ENCODE measurements at places on chromosomes 3 and 15.

DNA sequence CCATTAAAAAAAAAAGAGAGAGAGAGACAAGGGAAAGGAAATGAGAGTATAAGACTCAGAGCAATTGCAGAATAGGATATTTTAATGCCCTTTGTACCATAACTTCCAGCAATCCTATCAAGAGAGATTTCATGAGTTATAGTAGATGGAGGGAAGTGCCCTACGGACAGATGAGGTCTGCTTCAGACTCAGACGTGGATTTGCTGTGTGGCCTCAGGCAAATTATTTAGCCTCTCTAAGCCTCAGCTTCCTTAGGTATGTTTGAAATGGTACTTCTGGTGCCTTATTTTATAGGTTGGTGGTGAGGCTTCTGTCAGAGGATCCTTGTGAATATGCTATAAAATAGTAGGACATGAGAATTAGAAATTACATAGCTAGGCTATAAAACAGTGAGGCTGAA is 448.2 kb downstream of the EDEM1 start:
- DNase-seq, result no peak

DNA sequence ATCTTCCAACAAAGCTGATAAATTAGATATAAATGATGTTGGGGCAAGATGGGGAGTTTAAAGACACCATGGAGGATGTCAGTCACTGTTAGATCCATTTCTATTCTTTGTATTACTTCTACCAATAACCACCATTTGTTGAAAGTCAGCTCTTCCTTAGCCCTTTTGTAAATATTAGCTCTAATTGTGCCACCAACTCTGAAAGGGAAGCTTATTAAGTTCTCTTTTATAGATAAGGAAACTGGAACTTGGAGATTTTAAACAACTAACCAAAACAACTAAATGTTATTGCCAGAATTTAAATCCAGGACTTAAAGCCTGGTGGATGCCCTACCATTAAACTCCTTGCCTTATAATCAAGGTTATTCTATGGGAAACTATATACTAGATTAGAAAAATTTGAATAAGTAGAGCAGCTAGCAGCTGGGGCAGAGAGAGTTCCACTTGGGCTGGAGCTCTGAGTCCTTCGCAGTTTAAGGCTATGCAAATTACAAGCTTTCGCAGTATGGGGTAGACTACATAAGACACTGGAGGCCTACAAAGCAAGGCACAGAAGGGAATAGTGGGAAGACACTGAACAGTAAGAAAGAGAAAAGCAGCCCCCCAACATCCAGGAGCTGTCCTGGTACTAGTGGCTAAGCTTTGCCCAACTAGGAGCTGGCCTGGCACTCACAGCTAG is 52.6 kb downstream of the TM4SF18 start:
- DNase-seq, result no peak

- no peak for DNase-seq
These were observed 139.5 kb downstream of the MEIS2 start for GRCh38 chr15:36960947-36961227.

DNA sequence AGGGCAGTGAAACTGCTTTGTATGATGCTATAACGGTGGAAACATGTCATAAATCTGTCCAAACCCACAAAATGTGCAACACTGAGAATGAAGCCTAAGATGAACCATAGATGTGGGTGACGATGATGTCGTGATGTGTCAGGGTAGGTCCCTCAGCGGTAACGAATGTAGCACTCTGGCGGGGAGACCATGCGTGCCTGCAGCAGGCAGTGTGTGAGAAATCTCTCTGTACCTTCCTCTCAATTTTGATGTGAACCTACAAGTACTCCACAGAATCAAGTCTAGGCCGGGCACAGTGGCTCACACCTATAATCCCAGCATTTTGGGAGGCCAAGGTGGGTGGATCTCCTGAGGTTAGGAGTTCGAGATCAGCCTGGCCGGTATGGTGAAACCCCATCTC is 268.2 kb upstream of the LYSMD4 start:
- no peak for DNase-seq

DNA sequence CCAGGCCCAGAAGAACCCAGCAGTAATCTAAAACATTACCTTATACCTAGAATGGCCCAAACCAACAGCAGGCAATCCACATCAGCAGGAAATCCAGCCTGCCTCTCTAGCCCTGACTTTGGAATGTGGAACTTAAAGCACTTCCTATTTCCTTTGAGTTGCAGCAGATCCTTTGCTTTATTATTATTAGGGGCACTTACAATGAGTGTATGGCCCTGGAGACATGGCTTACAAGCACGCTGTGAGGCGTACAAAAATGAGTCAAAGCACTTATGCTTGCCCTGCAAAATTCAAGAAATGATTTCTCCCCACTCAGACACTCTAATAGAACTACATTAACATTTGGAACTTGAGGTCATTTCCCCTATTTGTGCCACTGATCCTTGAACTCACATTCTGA is 9.5 kb upstream of the KNSTRN start:
- peak; percentile 94 for DNase-seq

GRCh38 chr15:75662823-75663519 is 15.3 kb downstream of the SNX33 start:
- DNase-seq, result no peak

DNA sequence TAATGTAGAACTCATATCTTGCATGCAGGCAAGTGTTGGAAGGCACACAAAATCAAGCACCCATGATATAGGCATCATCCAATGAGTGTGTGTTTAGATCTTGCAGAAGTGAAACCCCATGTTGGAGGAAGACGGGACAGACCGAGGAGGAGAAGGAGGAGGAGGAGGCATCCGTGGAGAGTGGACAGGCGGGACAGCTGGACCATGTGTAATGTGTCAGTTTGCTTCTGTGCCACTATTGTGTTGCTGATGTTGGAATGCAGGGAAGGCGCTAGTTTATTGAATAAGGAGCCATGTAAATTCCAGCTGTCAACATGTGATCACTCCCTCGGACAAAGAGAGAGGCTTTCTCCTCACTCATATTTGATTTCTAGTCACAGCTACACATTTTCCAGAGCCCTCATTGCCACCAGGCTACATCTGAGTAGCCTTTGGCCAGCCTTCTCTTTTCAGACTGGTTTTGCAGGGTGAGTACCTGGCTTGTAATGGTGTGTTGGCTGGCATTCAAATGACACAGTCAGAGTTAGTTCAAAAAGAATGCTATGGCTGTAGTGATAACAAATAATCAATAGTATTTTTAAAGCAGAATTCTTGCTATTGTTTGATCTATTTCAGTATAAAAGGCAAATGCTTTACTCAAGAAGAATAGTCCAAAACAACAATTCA is 1037.6 kb upstream of the NR2F2 start:
- DNase-seq, result no peak

- DNase-seq, result no peak
These were observed 598.2 kb downstream of the UNC13C start for GRCh38 chr15:54576298-54576935.

- DNase-seq, result no peak
These were observed 432.1 kb upstream of the CFAP20DC start for GRCh38 chr3:59481776-59482400.

- no peak for DNase-seq
These were observed at the start of gene CLDN11 for GRCh38 chr3:170418422-170419398. Gene CLDN11 (plus strand): TSS chr3:170418868. CDS start chr3:170419067, 199 bp downstream.

- DNase-seq, result no peak
These were observed 6.1 kb downstream of the RHCG start for GRCh38 chr15:89490081-89490813.

DNA sequence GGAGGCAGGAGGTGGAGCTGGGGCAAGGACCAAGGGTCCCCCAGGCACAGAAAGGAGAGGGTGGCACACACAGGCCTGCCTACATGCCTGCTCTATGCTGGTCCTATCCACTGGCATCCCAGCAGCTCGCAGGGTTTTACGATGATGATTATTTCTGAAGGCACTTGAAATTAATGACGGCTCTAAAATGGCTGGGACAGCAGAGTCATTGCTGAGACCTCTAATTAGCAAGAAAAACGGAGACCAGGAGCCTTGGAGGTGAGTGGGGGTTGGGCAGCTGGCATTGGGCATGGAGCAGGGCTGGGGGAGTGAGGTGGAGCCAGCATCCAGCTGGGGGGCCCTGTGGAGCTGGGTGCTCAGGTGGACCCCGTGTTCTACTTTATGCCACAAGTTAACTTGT is 3.5 kb upstream of the LINGO1 start:
- no peak for DNase-seq
